Jurkat, Clone E6-1 (cell line): ENCODE measurements at places on chromosomes 13 and 19.
A peak's percentile ranks its signal among the peaks of the same experiment; 100 is the strongest.

DNA sequence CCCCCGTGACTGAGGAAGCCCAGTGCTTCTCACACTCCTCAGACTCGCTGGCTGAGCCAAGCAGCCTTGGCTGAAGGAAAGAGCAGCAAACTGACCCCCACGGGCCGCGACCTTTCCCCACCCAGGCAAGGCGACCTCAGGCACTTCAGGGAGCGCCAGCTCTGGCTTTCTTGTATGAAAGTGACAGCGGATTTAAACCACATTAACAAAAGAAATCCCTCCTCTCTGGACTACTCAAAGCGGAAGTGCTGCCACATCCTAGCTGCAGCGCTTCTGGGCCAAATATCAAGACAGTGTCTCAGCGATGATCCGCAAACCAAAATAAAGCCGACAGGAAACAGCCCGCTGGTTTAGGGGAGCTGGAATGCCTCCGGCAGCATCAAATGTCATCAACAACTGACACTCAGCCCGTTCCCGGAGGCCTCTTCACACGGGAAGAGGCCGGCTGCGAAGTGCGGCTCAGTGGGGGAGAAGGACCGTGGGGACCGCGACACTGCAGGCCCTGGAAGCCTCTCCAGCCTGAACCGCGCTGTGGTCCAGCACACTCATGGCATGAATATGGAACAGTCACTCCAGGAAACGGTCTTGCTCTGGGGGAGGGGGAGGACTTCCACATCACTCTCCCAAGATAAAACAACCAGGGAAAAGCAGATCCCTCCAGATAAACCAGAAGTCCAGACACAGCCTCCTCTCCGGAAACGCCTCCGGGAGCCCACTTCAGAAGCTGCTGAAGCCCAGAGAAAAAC is 1.4 kb downstream of the RASA3 start:
- DNase-seq, result peak; percentile 92

DNA sequence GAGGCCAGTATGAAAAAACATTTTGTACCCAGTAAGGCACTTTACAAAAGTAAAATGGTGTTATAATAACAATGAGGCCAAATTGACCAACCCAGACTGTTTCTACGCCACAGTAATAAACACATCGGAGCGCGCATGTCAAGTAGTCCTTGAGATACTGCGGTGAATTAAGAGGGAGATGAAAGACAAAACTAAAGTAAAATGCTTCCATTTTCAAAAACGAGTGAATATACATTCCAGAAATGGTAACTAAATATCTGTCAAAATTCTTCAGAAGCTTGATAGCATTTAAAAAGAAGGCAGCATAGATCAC is 19.0 kb downstream of the N4BP2L1 start:
- no peak for DNase-seq

- DNase-seq, result no peak
These were observed 652.1 kb upstream of the GPC6 start for GRCh38 chr13:92574499-92574898.

GRCh38 chr13:93951951-93952350 is 527.5 kb downstream of the DCT start:
- no peak for DNase-seq

DNA sequence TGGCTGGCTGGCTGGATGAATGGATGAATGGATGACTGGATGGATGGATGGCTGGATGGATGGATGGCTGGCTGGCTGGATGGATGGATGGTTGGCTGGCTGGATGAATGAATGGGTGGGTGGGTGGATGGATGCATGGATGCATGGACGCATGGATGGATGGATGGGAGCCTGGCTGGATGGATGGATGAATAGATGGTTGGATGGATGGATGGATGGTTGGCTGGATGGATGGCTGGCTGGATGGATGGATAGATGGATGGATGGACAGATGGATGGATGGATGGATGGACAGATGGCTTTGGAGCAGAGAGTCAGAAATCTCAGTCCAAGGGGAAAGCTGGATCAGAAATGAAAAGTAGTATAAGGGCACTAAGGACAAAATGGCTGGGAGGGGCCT is 106.4 kb upstream of the SERP2 start:
- no peak for DNase-seq

DNA sequence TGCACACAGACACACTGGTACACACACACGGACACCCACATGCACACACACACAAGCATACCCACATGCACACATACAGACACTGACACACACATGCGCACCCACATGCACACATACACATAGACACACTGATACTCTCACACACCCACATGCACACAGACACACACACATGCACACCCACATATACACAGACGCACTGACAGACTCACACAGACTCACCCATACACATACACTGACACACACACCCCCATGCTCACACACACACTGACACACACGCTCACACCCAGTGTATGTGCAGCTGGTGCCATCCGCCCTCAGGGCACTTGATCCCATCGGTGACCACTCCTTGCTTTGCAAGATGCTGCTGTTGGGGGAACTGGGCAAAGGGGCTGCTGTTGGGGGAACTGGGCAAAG is 9.7 kb upstream of the RASA3 start:
- DNase-seq, result no peak

DNA sequence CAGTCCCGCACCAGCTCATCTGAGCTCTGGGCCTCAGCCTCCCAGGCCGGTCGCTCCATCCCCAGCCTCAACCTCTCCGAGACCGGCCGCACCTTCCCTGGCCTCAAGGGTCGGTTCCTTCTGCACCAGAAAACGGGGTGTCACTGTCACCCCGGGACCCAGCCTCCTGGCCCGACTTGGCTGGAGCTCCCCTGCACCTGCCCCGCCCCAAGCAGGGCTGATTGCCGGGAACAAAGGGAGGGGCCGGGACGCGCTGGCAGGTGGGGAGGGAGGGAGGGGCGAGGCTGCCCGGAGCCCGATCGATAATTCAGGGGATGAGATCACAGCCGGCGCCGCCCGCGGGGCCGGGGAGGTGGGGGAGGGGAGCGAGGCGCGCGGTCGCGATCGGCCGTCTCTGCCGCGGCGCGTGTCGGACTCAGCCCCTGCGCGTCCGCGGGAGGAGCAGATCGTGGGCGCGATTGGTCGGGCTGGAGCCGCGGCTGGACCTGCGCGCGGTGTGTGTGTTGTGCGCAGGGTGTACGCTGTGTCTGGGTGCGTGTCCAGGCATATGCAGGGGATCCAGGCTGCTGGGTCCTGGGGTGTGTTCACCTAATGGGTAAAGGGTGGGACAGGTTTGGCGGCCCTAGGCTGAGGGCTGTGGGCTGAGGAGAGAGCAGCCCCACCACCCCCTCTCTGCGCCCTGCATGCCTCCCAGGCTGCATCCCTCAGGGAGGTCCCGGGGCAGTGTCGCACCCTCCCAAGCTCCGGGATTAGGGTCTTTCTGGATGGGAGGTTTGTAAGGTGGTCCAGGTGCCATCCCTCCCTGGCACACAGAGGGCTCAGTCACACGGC is 1.1 kb upstream of the SHC2 start:
- no peak for DNase-seq
